ENCODE measurements at places on chromosomes 11 and 22. TPM values are rescaled to one million over a fixed set of nuclear protein-coding genes. Genes with fewer than 3 reads are reported as not detected.

Gene GAL
- not detected for total RNA-seq

Gene RIMBP3C
- total RNA-seq: 1.3 TPM

Gene FXYD6
- 0.68 TPM for total RNA-seq

Gene DEUP1
- total RNA-seq: not detected

Gene FIBIN
- 80.4 TPM for total RNA-seq

Gene MGAT3
- 4.1 TPM for total RNA-seq

Gene CYB5R2
- 14.0 TPM for total RNA-seq

Gene CHRNA10
- 0.12 TPM for total RNA-seq

Gene GRK3
- total RNA-seq: 0.70 TPM

Gene TRIM51
- not detected for total RNA-seq

Gene PDGFB
- total RNA-seq: 5.3 TPM

Gene MRGPRE
- not detected for total RNA-seq

Gene OR5A1
- not detected for total RNA-seq

Gene KCNJ1
- not detected for total RNA-seq

Gene CLDN5
- 2.1 TPM for total RNA-seq

Gene SOX6
- total RNA-seq: 0.47 TPM

Gene POU2AF3
- 0.60 TPM for total RNA-seq

Gene APOA4
- total RNA-seq: not detected

Gene CST6
- total RNA-seq: not detected

Gene KIRREL3
- 0.23 TPM for total RNA-seq

Gene MUC2
- total RNA-seq: not detected

Gene ZW10
- 10.0 TPM for total RNA-seq

Gene CPT1A
- total RNA-seq: 8.7 TPM

Gene FOLH1
- total RNA-seq: not detected

Gene LRRC32
- total RNA-seq: 95.5 TPM

Gene TIGD3
- not detected for total RNA-seq

Gene PHOX2A
- not detected for total RNA-seq

Gene SEPTIN3
- total RNA-seq: 0.35 TPM

Gene SCGB1A1
- total RNA-seq: not detected

Gene RTL10
- total RNA-seq: 10.7 TPM

Gene TBX10
- total RNA-seq: not detected

Gene MAPK8IP2
- 2.7 TPM for total RNA-seq

Gene NF2
- 41.2 TPM for total RNA-seq

Gene ASCL2
- not detected for total RNA-seq

Gene ESAM
- 0.35 TPM for total RNA-seq

Gene NLRP14
- total RNA-seq: not detected

Gene PANX3
- total RNA-seq: not detected

Gene GVQW3
- total RNA-seq: 0.47 TPM

Gene NFAM1
- total RNA-seq: not detected
